ENCODE measurements at places on chromosomes 7 and 10.

GRCh38 chr7:26307791-26308190 is 16.1 kb downstream of the SNX10 start:
- H3K4me3 ChIP-seq = no peak overlapping the region
- peaks cover 20% of the 10 kb centered on the region for H3K27me3 ChIP-seq
- H3K36me3 ChIP-seq = no peaks in the 10 kb centered on the region
- H3K27ac ChIP-seq = no peak overlapping the region

- no peak for DNase-seq
- no peaks in the 10 kb centered on the region for H3K4me1 ChIP-seq
- H3K27me3 ChIP-seq = no peaks in the 10 kb centered on the region
- H3K4me3 ChIP-seq = no peak overlapping the region
- H3K36me3 ChIP-seq = no peaks in the 10 kb centered on the region
Measured at GRCh38 chr7:80563561-80564327, 51.9 kb upstream of the GNAT3 start.

DNA sequence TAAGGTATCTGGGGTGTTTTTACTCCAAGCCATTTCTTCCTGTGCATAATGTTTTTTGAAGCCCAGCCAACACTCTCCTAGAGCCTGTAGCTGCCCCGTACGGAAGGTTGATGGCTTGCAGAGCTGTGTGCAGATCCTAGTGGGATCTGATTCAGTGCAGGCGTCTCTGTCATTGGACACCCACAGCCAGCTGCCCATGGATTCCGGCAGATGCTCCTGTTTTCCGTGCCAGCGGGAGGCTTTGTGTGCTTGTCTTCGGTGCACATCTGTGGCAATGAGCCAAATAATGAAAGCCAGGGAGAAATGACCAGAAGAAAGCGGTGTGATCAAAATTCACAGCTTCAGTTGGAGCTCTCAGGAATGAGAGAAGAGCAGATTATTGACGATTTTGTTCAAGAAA is 426.4 kb downstream of the TYW1 start:
- H3K36me3 ChIP-seq = no peaks in the 10 kb centered on the region
- DNase-seq = no peak
- H3K27me3 ChIP-seq = peaks cover 3% of the 10 kb centered on the region
- H3K4me1 ChIP-seq = no peaks in the 10 kb centered on the region

DNA sequence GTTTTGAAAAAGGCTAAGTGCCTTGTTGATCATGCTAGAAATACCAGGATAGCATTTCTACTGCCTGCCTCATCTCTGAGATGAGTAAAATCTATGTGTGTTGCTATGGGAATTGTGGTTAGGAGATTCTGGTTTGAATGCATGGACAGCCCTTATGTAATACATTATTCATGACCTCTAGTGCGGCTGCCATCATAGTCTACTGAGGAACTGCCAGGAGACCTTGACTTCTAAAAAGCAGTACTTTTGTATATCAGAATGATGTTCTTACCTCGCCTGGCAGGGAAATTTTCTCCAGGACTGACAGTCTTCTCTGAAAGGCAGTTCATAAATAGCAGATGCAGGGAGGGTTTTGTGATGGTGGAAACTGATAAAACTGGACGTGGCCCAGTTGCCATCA is 248.5 kb downstream of the NSUN6 start:
- H3K27me3 ChIP-seq = peaks cover 3% of the 10 kb centered on the region
- peaks cover 17% of the 10 kb centered on the region for H3K4me1 ChIP-seq
- no peak overlapping the region for H3K4me3 ChIP-seq
- no peak for DNase-seq
- H3K27ac ChIP-seq = no peak overlapping the region

GRCh38 chr7:73932364-73932763 is 71.4 kb downstream of the TMEM270 start:
- H3K4me1 ChIP-seq = no peaks in the 10 kb centered on the region
- H3K4me3 ChIP-seq = no peak overlapping the region
- DNase-seq = no peak
- H3K36me3 ChIP-seq = no peaks in the 10 kb centered on the region
- H3K27me3 ChIP-seq = no peaks in the 10 kb centered on the region

DNA sequence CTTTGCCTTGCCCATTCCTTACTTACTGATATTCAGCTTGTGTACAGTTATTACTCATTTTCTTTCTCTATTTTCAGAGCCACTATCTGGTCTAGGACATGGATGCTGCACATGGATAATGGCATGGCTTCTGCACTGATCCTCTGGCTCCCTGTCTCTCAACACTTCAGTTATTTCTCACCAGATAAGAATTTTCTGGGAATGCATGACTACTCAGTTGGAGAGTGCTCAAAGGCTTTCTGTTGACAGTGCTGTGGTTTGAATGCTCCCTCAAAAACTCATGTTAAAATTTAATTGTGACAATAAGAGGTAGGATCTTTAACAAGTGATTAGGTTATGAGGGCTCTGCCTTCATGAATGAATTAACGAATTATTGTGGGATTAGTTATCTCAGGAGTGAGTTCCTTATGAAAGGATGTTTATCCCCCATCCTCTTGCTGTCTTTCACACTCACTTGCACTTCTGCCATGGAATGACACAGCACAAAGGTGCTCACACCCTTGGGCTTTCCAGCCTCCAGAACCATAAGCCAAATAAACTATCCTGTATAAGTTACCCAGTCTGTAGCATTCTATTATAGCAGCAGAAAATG is 16.1 kb upstream of the PIK3CG start:
- H3K36me3 ChIP-seq = no peaks in the 10 kb centered on the region
- H3K27me3 ChIP-seq = no peaks in the 10 kb centered on the region
- H3K27ac ChIP-seq = no peak overlapping the region
- H3K4me1 ChIP-seq = no peaks in the 10 kb centered on the region
- no peak for DNase-seq
- no peak overlapping the region for H3K4me3 ChIP-seq

- peak overlapping the region; percentile 92 for H3K27ac ChIP-seq
- H3K4me3 ChIP-seq = no peak overlapping the region
- H3K4me1 ChIP-seq = peaks cover 46% of the 10 kb centered on the region
- no peaks in the 10 kb centered on the region for H3K36me3 ChIP-seq
- H3K27me3 ChIP-seq = no peaks in the 10 kb centered on the region
Measured at GRCh38 chr10:95476469-95477174, 84.5 kb downstream of the SORBS1 start.

DNA sequence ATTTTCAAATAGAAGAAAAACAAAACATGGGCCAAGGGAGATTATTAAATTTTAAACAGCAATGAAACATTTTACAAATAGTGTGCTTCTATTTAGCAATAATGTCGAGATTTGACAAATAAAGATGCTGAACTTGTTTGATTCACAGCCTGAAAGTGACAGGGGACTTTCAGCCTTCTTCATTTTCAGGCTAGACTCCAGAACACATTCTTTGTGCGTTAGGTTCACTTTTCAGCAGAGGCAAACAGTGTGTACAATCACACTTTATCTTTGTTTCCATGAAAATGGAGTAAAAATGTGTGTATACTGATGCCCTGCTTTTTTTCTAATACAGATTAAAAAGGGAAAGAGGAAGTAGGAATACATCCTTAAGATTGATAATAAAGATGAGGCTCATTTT is 35.6 kb downstream of the FAM171A1 start:
- no peaks in the 10 kb centered on the region for H3K36me3 ChIP-seq
- no peaks in the 10 kb centered on the region for H3K27me3 ChIP-seq

DNA sequence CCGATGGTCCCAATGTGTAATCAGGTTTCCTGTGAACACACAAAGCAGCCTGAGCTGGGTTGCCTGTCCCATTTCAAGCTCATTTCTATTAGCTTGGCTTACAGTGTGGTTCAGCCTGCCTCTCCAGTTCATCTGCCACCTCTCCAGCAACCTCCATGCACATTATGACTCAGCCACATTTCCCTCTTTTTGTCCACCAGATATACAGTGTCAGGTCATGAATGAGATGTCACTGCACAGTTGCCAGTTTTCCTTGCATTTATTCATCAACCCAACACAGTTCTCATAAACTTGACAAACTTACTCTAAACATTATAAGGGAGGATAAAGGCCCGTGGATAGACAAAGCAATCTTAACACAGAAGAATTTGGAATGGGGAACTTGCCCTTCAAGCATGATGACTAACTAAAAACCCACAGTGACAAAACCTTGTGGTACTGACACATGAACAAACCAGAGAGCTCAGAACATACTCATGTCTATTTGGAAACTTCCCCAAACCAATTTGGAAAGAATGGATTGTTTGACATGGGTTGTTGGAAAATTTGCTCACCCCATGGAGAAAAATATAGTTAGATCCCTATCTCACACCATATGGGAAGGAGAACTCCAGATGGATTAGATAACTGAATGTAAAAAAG is 2.5 kb upstream of the CFAP58 start:
- no peaks in the 10 kb centered on the region for H3K36me3 ChIP-seq
- no peaks in the 10 kb centered on the region for H3K27me3 ChIP-seq
- H3K4me3 ChIP-seq = no peak overlapping the region
- H3K4me1 ChIP-seq = peaks cover 23% of the 10 kb centered on the region
- DNase-seq = no peak

DNA sequence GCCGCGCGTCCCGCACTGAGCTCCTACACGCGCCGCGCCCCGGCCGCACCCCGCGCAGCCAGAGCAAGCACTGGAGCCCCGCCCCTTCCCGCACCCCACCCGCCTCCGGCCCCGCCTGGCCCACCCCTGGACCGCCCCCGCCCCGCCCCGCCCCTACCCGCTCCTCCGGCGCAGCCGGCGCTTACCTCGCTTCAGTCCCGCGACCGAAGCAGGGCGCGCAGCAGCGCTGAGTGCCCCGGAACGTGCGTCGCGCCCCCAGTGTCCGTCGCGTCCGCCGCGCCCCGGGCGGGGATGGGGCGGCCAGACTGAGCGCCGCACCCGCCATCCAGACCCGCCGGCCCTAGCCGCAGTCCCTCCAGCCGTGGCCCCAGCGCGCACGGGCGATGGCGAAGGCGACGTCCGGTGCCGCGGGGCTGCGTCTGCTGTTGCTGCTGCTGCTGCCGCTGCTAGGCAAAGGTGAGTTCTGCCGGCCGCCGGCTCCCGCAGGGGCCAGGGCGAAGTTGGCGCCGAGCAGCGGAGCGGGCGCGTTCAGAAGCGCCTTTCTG is at the start of gene RET:
Gene RET, plus strand, starts transcription at position 194 of the 545 bp plus-strand sequence. Its CDS starts 190 bp downstream, at position 384.
- DNase-seq = peak; percentile 67
- peak within 1 kb of the TSS; percentile 63 for H3K4me3 ChIP-seq
- H3K36me3 ChIP-seq = no peaks in the 10 kb centered on the region
- no peak within 1 kb of the TSS for H3K27ac ChIP-seq
- H3K27me3 ChIP-seq = peaks cover 62% of the 10 kb centered on the region

GRCh38 chr7:6512892-6513291 is 38.4 kb downstream of the GRID2IP start:
- H3K4me1 ChIP-seq = peaks cover 6% of the 10 kb centered on the region
- H3K27ac ChIP-seq = no peak overlapping the region
- H3K4me3 ChIP-seq = no peak overlapping the region
- no peaks in the 10 kb centered on the region for H3K27me3 ChIP-seq

DNA sequence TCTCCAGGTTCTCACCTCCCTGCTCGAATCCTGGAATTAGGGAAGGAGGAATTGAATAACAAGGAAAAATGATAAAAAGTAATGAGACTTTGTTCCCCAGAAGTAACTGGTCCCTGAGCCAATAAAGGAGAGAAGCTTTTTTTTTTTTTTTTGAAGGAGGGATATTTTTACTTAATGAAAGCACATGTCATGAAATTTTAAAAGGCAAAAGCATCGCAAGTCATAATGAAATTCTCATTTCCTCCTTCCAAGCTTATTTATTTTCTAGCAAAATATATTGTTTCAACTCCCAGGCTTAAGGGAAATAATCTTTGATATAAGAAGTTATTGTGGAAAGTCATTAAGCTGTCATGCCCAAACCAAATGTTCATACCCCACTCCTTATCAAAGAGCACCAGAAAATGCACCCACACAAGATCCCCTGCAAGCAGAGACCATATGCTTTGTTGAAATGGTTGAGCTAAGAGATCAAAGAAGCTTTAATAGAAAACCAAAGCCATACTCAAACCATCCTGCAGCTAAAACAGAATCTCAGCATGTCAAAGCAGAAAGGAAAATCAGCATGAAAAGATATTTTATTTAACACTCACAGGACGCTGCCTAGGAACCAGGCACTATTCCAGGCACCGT is 16.7 kb upstream of the ABCC2 start:
- H3K27me3 ChIP-seq = no peaks in the 10 kb centered on the region
- H3K4me3 ChIP-seq = no peak overlapping the region
- no peak for DNase-seq
- H3K27ac ChIP-seq = no peak overlapping the region
- H3K4me1 ChIP-seq = no peaks in the 10 kb centered on the region
- peaks cover under 1% of the 10 kb centered on the region for H3K36me3 ChIP-seq

GRCh38 chr7:115511330-115511729 is 519.2 kb downstream of the TFEC start:
- no peak overlapping the region for H3K27ac ChIP-seq
- no peak overlapping the region for H3K4me3 ChIP-seq
- no peaks in the 10 kb centered on the region for H3K27me3 ChIP-seq
- DNase-seq = no peak

- no peak overlapping the region for H3K27ac ChIP-seq
- no peaks in the 10 kb centered on the region for H3K27me3 ChIP-seq
- no peak for DNase-seq
- no peaks in the 10 kb centered on the region for H3K36me3 ChIP-seq
- no peaks in the 10 kb centered on the region for H3K4me1 ChIP-seq
Measured at GRCh38 chr10:47241946-47242867, 57.8 kb upstream of the GDF10 start.

DNA sequence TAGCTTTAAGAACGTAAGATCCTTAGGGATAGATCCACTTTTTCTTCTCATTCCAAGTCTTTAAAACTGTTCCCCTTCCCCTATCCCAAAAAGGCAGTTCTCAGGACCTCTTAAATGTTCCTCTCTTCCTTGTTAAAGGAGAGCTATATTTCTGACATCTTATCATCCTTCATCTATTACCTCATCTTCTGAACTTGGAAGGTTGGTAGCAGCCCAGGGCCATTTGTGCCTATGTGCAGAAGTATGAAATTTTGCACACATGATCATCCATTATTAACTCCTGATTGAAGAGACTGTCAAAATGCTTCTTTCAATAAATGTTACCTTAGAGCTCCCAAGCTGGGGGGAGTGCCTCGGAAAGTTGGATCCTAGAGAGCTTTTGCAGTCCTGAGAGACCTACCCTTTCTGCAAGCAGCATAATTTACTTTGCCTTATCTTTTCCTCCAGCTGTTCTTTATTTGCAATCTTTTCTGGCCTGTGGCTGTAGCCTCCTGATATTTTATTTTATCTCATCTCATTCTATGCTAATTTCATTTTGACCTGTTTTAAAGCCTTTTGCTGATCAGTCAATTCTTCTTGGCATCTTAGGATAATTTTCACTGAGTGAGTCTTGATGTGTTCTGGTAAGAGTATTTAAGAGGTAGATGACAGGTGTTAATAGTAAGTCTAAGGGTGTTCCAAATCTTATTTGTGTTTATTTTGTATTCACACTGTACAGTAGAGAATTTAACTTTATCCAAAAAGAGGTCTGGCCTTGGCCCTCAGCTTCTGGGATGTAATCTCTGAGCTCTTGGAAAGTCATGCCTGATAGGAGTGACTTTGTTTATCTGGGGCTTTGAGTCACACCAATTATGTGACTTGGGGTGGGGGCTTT is 135.0 kb upstream of the PDLIM1 start:
- H3K4me1 ChIP-seq = peaks cover 90% of the 10 kb centered on the region
- no peak overlapping the region for H3K27ac ChIP-seq
- H3K27me3 ChIP-seq = no peaks in the 10 kb centered on the region

Data from heart right ventricle (tissue), 16 donors.